Aorta (tissue), 5 donors: ENCODE measurements at places on chromosomes 6 and 20.

DNA sequence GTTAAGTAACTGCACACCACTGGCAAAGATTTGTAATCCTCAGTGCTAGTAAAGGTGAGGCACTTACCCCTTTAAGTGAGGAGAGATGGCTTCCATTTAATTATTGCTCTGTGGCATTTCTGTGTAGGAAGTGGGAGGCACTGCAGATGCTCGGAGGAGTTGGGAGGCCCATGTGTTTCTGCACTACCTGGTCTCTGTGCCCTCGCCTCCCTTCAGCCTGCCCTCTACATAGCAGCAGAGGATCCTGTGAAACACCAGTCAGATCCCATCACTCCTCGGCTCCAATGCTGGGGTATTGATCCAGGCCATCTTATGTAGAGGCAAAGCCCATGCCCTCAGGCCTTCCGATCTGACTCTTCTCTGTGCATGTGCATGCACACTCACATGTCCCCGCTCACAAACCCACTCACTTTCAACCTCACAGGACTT, 67.0 kb downstream of the SLX4IP start:
- H3K4me1 ChIP-seq: peaks cover 5% of the 10 kb centered on the region
- H3K36me3 ChIP-seq: no peaks in the 10 kb centered on the region
- no peak for DNase-seq
- no peaks in the 10 kb centered on the region for H3K27me3 ChIP-seq

- H3K36me3 ChIP-seq: no peaks in the 10 kb centered on the region
- no peak overlapping the region for H3K4me3 ChIP-seq
- peak; percentile 2 for DNase-seq
- no peak overlapping the region for H3K27ac ChIP-seq
- H3K4me1 ChIP-seq: no peaks in the 10 kb centered on the region
Observed at GRCh38 chr20:57465943-57466342, 59.0 kb downstream of the CTCFL start.

- no peaks in the 10 kb centered on the region for H3K4me1 ChIP-seq
- H3K27me3 ChIP-seq: no peaks in the 10 kb centered on the region
- no peak overlapping the region for H3K4me3 ChIP-seq
- no peaks in the 10 kb centered on the region for H3K36me3 ChIP-seq
Observed at GRCh38 chr6:156590482-156590881, 186.7 kb upstream of the ARID1B start.

- DNase-seq: no peak
- H3K36me3 ChIP-seq: no peaks in the 10 kb centered on the region
- no peak overlapping the region for H3K4me3 ChIP-seq
- no peaks in the 10 kb centered on the region for H3K4me1 ChIP-seq
Observed at GRCh38 chr6:154604119-154604518, 93.6 kb upstream of the CNKSR3 start.

GRCh38 chr6:22001396-22002027, 295.3 kb downstream of the PRL start:
- DNase-seq: no peak
- no peak overlapping the region for H3K4me3 ChIP-seq
- H3K27ac ChIP-seq: no peak overlapping the region
- no peaks in the 10 kb centered on the region for H3K36me3 ChIP-seq
- H3K27me3 ChIP-seq: no peaks in the 10 kb centered on the region
- H3K4me1 ChIP-seq: peaks cover 12% of the 10 kb centered on the region

DNA sequence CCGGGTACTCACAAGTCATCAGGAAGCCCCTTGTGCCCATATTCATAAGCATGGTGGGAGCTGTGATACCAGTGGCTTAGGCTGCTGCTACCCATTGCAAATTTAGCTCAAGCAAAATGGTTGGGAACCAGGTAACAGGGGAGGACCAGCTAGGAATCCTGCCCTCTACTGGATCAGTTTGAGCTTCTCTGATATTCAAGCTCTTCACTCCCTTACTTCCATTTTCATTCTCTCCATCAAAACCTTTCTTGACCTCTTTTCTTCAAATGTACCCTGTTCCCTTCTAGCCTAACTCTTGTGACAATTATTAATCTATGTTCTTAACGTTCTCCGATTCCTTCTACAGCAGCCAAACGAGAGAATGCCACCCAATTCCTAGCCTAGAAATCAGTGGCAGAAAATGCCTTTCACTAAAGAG, 9.7 kb downstream of the NOL7 start:
- H3K4me3 ChIP-seq: no peak overlapping the region
- no peak overlapping the region for H3K27ac ChIP-seq
- no peaks in the 10 kb centered on the region for H3K27me3 ChIP-seq
- no peak for DNase-seq
- no peaks in the 10 kb centered on the region for H3K4me1 ChIP-seq
